ENCODE measurements at places on chromosomes 13 and 19.

DNA sequence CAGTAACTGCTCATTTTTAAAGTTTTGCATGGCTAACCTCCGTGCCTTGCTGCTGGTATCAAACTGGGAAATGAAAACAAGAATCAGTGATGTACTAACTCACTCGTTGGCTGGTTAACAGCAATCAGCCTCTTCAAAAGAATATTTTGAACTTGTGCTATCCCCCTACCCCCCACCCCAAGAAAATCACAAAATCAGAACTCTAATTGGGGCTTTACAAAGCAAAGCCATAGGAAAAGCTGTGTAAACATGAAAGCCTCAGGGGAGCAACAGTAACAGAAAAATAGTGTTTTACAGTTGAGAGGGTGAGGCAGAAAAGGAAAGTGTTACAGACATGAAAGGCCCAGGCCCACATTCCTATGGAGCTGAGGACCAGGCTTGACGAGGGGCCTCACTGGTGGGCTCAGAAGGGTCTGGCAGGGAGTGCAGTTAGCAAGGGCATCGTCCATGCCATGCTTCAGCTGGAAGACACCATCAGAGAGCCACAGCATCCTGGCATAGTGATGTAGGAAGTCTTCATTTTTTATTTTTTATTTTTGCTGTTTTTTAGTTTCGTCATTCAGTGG, 217.6 kb downstream of the PCCA start:
- no peak for DNase-seq

GRCh38 chr13:34462843-34463242, 479.2 kb upstream of the NBEA start:
- no peak for DNase-seq

GRCh38 chr19:16330368-16330801, 5.8 kb downstream of the KLF2 start:
- no peak for DNase-seq

GRCh38 chr19:42280815-42281145, 11.7 kb downstream of the CIC start:
- DNase-seq = no peak

GRCh38 chr19:30857966-30858490, 485.8 kb downstream of the ZNF536 start:
- no peak for DNase-seq

- no peak for DNase-seq
Measured at GRCh38 chr19:11044431-11044830, 44.8 kb upstream of the LDLR start.

Measured in kidney capillary endothelial cell (primary cell).